ENCODE measurements at places on chromosomes 7 and 10.

DNA sequence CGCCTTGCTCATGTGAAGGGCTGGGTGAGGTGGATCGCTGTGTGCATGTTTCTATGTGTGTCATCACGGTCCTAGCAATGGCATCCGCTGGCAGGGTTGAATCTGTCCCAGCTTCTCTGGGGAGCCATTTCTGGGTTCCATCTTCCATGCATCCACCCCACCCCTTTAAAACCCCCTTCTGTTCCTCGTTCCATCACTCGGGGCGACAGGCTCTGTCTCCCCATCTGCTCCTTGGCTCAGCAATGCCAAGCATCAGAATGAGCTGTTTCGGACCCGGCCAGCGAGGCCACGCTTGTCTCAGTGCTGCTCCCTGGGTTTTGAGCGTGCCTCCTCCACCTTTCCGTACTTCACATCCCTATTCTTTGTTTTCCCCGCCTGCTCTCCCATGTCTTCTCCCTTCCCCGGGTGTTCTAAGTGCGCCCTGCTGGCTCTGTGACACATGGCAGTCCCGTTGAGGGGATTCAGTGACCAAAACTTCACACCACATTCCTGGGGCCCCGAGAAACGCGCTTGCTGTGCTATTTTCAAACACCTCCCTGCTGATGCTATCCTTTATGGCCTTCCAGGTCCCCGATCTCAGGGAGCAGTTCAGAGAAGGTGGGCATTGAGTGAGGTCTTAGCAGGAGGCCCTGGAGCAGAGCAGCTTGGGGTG, 554.1 kb upstream of the FOXK1 start:
- no peak for DNase-seq

DNA sequence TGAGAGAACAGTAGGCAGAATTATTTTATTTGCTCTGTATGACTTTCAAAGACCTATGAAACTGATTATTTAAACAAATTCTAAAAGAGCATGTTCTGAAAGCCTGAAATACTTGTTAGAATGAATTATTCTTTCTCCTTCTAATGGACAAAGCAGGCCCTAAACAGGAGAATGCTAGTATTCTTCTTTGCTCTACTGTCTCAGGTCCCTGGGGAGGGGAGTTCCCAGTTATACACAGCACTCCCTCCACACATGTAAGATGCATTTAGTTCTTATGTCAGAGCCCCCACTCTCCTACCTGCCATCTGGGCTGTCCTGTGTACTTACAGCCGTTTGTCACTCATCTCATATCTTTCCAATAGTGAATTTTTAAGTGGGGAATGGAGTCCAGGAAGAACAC, 633.5 kb upstream of the ANKRD30A start:
- DNase-seq: no peak

DNA sequence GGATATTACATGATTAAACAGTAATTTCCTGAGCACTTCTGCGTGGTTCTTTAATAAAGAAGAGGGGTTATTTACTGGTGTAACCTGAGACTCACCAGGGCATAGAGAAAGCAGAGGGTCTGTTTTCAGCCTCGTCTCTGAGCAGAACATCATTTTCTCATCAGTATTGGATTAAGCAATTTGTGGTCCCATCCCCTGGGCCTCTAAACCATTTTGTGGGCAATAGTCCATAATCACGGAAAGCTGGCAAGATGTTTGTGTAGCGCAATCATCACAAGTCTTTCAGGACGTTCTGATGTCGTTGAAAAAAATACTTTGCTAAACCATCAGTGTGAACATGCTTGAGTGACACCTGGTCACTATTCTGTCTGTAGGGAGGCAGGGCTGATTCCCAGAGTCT, 37.1 kb upstream of the SEC61G start:
- DNase-seq: no peak

DNA sequence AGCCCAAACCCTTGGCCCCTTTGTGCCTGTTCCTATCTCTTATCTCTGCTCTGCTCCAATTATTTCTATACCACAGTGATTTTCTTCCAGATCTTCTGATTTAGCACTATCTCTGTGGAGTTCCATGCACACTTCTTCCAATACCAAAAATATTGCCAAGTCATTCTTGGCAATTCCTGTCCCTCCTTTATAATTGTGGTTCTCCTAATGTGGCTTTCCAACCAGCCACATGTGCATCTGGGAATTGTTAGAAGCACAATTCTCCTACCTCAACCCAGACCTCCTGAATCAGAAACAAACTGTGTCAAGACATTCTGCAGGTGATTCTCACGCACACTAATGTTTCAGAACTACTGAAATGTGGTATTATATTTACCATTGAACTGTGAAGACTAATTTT, 447.8 kb upstream of the IGFBP3 start:
- no peak for DNase-seq

GRCh38 chr10:1509011-1509530, 228.3 kb downstream of the ADARB2 start:
- DNase-seq: no peak

All from SHP77 (cell line).